ENCODE measurements at places on chromosomes 1 and 21.

DNA sequence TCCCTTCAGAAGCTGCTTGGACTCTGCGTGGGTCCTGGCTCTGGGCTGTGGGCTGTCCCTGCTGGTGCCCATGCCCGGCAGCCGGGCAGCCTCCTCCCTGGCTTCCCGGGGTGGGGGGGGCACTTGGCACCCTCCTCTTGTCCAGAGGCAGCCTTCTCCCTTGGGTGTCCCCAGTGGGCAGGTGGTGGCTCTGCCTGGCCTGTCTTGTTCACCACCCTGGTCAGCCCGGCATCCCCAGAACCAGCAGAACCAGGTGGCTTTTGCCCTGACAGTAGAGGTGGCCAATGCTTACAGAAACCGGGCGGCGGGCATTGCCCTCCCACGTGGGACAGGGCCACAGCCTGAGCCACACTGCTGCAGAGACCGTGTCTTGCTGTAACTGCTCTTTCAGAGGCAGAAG lies 38.0 kb downstream of the CFAP74 start:
- DNase-seq = no peak

GRCh38 chr21:33543505-33544129 lies 779 bp downstream of the SON start:
- peak; percentile 72 for DNase-seq

GRCh38 chr1:21139601-21140000 lies 37.1 kb downstream of the EIF4G3 start:
- no peak for DNase-seq

DNA sequence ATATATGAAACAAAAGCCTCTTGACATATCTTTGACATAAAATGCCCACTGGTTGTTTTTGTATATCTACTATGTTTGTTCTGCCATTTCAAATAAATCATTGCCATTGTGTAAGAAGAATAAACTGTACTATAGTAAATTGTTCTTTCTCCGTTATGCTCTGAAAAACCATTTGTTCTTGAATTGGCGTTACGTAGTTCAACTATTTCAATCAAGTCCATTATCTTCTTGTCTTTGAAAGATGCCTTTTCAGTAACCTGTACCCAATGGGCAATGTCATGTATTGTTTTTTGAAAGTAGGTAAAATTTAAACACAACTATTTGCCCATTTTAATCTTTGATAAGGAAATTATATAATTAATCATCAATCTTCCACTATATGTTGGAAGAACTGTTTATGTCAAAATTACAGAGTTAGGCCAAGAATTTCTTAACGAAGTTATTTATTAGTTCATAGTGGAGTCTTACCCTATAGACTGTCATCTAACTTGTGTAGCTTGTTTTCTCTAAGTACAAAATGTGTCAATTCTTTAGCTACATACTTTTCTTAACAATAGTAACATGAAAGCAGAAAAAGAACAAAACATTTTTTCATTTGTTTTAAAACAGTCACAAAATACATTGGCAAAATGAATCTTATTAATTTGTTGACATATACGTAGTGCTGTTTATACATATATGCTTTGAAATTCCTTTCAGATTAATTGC lies 294.8 kb downstream of the PTPRC start:
- DNase-seq = no peak

GRCh38 chr1:153438599-153438998 lies 21.9 kb downstream of the S100A7 start:
- DNase-seq = no peak

GRCh38 chr1:229896306-229896705 lies 170.7 kb upstream of the GALNT2 start:
- no peak for DNase-seq

- no peak for DNase-seq
Measured at GRCh38 chr1:85109475-85109874, 61.2 kb upstream of the MCOLN3 start.

DNA sequence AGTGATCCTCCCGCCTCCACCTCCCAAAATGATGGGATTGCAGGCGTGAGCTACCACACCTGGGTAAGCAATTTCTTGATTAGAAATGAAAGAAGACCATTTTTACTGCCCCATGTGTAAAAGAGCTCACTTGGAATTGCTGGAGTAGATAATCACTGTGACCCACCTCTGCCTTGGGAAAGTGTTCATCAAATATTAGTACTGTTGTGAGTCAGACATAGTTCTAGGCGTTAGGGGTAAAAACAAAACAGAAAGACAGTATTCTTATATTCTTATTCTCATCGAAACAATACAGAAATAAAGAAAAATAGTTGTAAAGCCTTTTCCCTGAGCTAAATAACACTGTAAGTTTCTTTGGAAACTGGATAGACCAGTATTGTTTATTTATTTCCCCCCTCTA lies 36.2 kb downstream of the CELF3 start:
- no peak for DNase-seq

DNA sequence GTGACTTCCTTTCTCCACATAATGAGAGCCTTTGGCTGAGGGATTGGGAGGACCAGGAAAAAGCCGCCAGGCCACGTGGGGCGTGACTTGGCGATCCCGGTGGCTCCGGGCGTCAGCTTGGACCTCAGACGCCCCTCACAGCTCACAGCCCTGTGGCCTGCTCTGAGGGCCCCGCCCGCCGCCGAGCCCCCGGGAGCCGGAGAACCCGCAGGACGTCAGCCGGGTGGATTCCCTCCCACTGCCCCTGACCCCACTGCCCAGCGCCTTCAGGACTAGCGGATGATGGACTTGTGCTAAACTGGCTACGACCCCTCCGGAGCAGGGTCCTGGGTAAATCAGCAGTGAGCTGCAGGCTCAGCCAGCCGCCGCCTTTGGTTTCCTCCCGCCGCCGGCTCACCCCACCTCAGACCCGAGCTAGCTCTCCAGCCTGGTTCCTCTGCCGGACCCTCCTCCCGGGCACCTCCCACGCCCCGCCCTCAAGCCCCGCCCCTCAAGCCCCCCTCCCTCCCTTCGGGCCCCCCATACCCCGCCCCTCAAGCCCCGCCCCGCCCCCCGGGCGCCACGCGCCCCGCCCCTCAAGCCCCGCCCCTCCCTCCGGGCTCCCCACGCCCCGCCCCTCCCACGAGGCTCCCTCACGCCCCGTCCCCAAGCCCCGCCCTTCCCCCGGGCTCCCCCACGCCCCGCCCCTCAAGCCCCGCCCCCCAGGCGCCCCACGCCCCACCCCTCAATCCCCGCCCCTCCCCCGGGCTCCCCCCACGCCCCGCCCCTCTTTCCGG lies 10.0 kb upstream of the FAAP20 start:
- no peak for DNase-seq

DNA sequence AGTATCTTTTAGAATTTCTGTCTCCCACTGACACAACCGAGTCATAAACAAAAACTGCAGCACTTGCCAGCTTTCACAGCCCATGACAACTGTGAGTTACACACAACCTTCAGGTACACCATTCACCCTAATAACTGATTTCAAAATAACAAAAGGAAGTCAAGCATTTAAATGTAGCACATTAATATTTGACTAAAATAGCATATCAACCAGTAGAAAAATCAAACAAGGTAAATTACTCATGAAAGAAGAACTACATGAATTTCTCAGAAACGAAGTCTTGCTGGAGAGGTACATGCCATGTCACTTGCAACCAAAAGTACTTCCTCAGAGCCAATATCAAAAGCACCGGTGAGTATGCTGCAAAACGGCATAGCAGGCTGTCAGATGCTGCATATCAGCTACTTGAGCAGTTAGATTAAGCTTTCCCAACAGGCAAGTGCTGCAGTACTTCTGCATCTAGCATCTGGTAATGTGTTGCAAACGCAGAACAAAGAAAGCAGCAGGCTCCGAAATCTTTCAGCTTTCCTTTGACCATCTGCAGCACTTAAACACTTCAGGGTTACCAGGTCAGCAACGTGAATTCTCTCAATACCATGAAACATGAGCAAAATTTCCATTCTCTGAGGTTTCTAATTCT lies 223.2 kb downstream of the SMYD3 start:
- no peak for DNase-seq

GRCh38 chr21:25428537-25428936 lies 178.7 kb downstream of the MRPL39 start:
- no peak for DNase-seq

GRCh38 chr1:230715510-230715909 lies 1.6 kb upstream of the AGT start:
- no peak for DNase-seq

- DNase-seq = peak; percentile 44
Measured at GRCh38 chr21:31182231-31183140, 144.2 kb upstream of the KRTAP19-8 start.

DNA sequence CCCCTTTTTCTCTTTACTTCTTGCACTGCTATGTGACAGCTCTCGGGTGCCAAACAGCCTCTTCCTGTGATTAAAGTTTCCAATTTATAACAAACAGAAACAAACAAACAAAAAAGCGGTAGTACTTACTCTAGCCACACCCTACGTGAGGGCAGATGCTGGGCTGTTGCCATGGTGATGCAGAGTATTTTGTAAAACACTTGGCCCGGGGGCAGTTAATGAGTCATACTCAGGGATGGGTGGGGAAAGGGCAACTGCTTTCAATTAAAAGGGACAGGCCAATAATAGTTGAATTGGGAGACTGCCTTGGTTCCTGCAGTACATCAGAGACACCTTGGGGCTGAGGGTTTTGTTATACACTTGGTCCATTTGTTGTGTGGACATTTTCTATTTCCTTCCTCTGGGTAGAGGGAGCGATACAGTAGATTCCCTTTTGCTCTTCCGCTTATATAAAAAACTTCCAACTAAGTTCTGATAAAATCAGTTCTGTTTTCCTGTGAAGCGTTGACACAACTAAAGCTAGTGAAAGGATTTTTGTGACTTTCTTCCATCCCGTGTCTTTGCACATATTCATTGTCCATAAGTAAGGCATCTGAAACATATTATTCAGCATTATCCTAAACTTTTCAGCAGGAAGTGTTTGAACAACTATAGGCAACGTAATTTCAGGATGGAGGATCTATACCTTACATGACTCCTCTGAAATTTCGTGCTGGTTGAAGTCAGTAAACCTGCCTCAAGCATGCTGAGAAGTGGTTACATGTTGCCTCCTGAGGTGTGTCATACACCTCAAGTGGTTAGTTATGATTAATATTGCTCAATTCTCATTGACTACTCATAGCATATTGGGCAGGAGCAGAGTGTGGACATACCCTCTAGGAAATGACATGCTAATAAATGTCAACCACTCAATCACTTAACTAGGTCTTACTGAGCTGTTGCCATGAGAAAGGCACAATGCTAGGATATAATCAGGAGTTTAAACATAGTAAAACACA lies 36.7 kb upstream of the THEM4 start:
- DNase-seq = peak; percentile 81

DNA sequence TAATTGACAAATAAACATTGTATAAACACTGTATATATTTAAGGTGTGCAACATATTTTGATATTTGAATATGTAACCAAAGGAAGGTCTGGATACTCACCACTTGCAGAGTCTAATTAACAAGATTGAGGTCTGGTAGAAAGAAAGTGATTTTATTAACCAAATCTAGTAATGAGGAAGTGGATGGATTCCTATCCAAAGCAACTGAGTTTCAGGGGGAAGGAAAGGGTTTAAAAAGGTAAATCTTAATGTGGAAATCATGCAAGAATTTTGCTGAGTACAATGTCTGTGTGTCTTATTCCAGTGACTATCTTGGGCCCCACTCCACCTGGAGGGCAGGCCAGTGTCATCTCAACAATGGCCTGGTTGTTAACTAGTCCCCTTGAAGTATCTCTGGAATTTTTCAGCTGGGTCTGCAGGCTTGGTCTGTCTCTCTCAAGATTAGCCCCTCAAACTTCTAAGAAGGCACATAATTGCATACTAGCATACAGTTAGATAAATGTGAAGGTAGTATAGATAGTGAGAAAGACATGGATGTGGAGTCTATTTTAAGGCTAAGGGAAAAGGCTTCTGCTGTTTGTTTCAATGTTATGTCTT lies 262.7 kb upstream of the RGS18 start:
- no peak for DNase-seq

DNA sequence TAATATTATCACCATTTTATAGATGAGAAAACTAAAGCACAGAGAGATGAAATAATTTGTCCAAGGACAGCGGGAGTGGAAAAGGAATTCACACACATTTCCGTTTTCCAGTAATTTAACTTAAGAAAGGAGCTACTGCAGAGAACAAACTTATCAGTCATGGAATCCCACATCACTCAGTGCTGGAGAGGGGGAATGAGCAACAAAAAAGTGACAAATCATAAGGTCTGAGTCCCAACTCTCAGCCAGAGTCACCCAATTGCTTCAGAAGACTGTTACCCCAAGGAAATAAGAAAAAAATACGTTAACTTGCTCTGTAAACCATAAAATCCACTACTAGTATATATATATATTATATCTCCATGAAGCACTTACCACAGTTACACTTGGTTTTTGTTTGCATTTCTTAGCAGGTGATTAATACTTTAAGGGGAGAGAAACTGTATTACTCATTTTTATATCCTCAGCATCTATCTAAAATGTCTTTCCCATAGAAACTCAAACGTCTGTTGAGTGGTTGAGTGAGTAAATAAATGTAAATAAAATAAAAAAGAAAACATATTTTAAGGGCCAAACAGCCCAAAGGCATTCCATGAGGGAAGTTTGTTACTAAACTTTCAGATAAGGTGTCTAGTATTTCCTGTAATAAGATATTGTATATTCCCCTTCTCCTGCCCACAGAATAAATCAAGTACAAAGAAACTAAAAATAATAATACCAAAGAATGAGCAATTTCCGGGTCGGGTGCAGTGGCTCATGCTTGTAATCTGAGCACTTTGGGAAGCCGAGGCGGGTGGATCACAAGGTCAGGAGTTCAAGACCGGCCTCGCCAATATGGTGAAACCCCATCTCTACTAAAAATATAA lies 76.8 kb downstream of the SLC45A1 start:
- DNase-seq = no peak

DNA sequence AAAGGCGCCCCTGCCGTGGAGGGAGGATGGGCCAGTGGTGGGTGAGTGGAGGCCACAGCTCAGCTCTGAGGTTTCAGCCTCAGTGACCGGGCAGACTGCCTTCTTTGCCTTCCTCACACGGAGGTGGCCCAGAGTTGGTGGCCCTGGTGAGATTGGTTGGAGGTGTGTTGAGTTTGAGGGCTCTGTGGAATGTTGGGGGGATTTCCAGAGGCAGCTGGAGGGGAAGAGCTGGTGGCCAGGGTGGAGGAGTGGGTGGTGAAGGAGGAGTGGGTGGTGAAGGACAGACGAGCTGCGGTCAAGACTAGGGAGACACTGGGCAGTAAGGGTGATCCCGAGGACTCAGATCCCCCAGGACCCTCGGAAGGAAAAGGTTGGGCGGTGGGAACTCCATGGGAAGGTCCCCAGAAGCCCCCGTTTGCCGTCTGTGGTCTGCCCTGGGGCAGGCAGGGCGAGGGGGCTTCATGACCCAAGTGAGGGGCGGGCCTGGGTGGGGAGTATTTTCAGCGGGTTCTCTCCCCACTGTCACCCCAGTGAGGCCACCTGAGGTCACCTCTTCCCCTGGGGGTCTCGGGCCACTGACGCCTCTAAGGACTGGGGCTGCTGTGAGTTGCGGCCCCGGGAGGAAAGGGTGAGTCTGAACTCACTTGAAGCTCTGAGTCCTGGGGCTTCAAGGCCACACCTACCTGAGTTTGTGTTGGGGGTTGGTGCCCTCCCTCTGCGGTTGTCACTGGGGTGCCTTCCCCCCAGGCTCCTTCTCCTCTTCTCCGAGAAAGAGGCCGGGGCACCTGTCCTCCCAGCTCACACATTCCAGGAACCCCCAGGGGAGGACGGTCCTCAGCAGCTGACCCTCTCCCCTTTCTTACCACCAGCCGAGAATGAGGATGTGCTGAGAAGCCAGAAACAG lies 22.7 kb upstream of the PIK3CD start:
- peak; percentile 71 for DNase-seq

- no peak for DNase-seq
Measured at GRCh38 chr1:243293941-243294722, 38.3 kb downstream of the SDCCAG8 start.

Data from activated T-helper 2 cell treated with anti-CD3 and anti-CD28 coated beads, Interferon-gamma antibody, Interleukin-2, Interleukin-4, amounts not matched to agents 10 μg/mL and 5 μg/mL and 100 μg/mL, durations not matched to agents 14 hours and 24 hours and 36 hours (primary cell).